Hematopoietic multipotent progenitor cell treated with erythropoietin and hydrocortisone succinate and interleukin-3 and kit ligand, for 17 days (in vitro differentiated cells): ENCODE measurements at places on chromosomes 3 and 15.

GRCh38 chr15:72934921-72935320, 117.3 kb upstream of the NEO1 start:
- no peak for DNase-seq

DNA sequence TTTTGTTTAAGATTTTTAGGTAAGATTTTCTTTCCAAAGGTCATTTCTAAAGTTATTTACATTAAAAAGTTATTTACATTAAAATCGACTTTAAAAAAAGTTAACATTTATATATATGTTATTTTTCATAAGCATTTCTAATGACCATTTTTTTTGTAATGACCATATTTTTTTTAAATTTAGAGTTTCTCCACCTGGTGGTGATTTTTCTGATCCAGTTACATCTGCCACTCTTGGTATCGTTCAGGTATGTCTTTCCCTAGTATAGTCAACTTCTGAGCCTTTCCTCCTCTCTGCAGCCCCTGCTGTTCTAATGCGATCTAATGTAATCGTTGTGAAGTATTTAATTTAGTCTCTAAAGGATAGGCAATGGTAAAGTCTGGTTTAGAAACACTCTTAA, 42.9 kb upstream of the GRAMD1C start:
- no peak for DNase-seq

GRCh38 chr3:115830764-115831395, 207.6 kb downstream of the GAP43 start:
- DNase-seq: no peak

DNA sequence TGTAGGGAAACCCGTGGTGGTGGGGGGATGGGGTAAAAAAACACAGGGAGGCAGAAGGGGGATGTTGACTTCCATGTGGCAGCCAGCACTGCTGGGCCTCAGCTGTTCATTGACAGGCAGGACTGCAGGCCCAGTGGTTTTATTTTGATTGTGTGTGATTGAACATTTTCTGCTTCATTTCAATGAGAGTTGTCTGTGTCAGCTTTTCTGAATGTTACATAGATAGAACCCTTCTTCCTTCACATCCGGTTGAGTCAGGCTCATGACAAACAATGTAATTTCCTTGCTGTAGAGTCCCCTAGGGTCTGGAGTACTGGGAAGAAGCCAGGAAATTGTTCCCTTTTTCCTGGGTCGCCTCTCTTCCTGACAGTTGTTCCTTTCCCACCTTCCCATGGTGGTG, 8.2 kb upstream of the RPP25 start:
- no peak for DNase-seq

- no peak for DNase-seq
These were observed at the start of gene PSTPIP1 for GRCh38 chr15:76994971-76995945. Gene PSTPIP1 (plus strand): TSS chr15:76995126. CDS start chr15:76995574, 448 bp downstream.

- no peak for DNase-seq
These were observed 471.2 kb upstream of the TGFBR2 start for GRCh38 chr3:30135190-30135589.

DNA sequence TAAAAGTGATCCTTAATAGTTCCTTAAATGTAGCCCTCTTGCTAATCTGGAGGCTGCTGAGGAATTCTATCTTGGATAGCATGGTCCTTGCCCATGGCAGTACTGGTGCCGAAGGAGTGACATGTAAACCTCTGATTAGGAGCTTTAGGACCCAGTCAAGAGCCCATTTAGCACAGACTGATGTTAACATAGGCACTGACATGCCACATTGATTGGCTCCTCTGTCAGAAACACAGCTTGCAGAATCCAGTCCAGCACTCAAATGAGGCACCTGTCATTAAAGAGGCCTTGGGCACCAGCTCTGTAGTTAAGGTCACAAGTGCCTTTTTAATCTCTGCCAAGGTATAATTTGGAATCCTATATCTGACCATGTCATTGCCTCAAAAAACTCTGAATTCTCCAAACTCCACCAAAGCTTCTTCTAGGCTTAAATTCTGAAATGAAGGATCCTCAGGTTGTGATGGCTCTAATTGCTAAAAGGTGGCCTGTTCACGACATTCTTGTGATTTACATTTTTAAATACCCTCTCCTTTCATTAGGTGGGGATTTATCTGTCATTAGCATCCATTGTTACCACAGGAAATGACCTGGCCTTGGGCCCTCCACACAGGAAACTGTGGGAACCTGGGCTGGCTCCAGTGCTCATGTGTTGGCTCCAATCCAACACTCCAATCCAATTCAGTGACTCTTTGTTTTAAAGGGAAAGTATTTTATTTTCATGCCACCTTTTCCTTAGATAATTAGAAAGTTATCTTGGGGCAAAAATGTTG, 57.3 kb upstream of the RNF7 start:
- DNase-seq: no peak

GRCh38 chr15:70566047-70566835, 197.1 kb downstream of the UACA start:
- DNase-seq: no peak

DNA sequence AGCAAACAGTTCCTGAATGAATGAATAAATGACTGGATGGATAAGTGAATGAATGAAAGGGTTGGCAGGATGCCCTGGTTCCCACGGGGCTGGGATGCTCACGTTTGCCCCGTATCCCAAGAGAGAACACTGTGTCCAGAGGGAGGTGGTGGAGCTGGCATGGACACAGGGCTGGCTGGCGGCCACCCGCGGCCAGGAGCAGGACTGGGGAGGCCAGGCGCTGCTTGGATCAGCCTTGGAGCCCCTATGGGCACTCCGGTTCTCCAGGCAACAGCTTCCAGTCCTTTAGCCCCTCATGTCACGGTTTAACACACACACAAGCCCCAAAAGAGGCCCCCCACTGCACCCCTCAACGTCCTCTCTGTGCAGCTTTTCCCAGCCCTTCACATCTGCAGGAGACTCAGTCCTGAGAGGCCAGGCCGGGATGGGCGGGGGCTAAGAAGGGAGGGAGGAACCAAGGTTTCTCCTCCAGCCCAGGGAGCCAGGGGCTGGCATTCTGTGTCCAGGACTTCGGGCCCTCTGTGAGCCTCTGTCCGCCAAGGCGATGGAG, 86.0 kb upstream of the ALDH1L1 start:
- DNase-seq: no peak

- DNase-seq: no peak
These were observed 100.7 kb downstream of the SNRPN start for GRCh38 chr15:25055356-25056068.

- no peak for DNase-seq
These were observed 169.4 kb downstream of the KLHL25 start for GRCh38 chr15:85625166-85625830.

- DNase-seq: no peak
These were observed 66.9 kb downstream of the FNDC3B start for GRCh38 chr3:172106037-172106954.

- no peak for DNase-seq
These were observed 523.7 kb upstream of the TGFBR2 start for GRCh38 chr3:30082652-30083051.

DNA sequence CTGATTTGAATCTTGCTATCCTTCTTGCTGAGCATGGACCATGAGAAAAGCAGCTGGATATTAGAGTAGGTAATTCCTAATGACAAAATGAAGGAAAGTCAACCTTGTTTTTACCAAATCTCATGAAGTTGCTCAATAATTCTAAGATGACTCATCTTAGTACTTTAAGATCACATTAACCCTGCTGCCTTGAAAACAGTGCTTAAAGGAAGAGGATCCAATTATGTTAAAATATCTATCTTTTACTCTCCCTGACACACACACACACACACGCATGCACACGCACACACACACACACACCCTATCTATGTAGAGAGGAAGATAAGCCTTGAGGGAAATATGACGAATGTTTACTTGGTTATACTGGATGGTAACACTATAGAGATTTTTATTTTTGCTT, 16.0 kb upstream of the MYO1E start:
- DNase-seq: no peak

- DNase-seq: no peak
These were observed 174.3 kb upstream of the TOPAZ1 start for GRCh38 chr3:44067431-44067830.

- no peak for DNase-seq
These were observed 25.0 kb downstream of the SLC7A14 start for GRCh38 chr3:170560717-170561382.

DNA sequence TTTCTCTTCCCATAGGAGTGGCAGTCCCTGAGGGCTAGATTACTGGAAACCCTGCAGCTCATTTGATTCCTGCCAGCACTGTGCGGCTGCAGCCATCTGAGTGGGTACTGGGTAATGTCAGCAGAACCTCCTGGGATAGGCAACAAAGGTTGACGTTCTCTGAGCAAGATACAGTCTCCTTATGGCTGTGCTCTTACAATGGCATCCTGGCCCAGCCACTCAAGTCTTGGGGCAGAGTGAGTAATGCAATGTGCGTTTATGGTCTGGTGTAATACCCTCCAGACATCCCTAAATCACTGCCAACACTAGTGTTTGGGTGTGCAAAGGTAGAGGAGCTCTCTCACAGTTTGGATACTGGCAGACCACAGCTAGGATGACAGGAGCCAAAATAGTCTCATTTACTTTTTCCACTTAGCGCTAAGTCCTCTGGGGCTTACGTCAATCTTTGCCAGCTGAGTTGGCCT, 775.8 kb downstream of the ZNF385D start:
- DNase-seq: no peak

DNA sequence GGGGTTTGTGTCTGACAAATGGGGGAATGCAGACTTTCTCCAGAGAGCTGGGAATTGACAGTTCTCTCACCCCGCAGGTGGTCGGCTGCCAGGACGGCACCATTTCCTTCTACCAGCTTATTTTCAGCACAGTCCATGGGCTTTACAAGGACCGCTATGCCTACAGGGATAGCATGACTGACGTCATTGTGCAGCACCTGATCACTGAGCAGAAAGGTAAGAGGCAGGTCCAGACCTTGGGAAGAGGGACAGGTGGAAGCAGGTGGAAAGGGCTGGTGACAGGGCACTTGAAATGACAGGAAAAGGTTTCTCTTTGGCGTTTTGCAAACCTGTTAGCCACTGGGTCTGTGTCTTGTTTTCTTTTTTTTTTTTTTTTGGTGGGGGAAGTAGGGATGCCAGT, 36.6 kb downstream of the IFT122 start:
- no peak for DNase-seq

- no peak for DNase-seq
These were observed 122.1 kb upstream of the TPRG1 start for GRCh38 chr3:189049458-189050236.

DNA sequence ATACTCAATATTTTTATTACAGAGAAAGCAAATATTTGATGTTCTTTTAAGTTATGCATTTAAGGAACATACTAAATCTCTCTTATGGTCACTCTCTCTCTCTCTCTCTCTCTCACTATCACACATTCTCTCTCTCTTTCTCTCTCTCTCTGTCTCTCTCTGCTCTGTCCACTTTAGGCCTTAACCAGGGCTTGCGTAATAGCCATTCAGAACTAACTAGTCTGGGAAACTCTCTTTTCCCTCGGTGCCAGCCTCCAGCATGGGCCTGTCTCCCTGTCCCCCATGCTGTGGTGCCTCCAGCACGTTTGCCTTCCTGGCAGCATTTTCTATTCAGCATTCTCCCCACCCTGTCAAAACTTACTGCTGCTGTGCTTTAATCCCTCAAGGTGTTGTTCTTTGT, 389.7 kb downstream of the ROBO1 start:
- no peak for DNase-seq

DNA sequence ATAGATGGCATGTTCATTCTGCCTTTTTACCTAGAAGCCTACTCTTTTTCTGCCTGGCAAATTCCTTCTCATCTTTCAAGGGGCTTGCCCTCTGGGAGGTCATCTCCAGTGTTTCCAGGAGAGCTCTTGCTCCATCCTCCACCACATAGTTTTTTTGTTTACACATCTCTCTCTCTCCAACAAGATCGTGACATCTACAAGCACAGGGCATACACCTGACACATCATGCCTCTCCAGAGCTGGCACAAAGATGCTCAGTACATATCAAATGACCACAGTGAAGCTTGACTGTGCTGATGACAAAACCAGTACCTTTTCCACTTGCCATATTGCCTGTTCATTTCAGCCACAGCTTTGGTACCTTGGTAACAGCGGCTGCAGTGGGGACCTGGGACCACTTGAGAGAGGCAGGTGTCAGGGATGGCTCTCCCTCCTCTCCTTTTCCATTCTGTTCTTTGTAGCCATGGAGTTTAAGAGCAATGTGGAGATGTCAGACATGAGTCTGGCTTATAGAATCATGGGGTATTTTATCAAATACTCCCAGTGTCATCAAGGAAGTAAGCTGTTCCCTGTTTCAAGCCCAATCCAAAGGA, 15.4 kb downstream of the ALPK3 start:
- no peak for DNase-seq
